ENCODE measurements at places on chromosomes 12 and 14.
A peak's percentile ranks its signal among the peaks of the same experiment; 100 is the strongest.

- no peak for DNase-seq
These were observed 94.1 kb upstream of the GARIN6 start for GRCh38 chr12:99553461-99553860.

- DNase-seq, result no peak
These were observed 256.3 kb downstream of the NTF3 start for GRCh38 chr12:5688226-5688625.

GRCh38 chr14:32623300-32624093 is 294.4 kb downstream of the AKAP6 start:
- no peak for DNase-seq

DNA sequence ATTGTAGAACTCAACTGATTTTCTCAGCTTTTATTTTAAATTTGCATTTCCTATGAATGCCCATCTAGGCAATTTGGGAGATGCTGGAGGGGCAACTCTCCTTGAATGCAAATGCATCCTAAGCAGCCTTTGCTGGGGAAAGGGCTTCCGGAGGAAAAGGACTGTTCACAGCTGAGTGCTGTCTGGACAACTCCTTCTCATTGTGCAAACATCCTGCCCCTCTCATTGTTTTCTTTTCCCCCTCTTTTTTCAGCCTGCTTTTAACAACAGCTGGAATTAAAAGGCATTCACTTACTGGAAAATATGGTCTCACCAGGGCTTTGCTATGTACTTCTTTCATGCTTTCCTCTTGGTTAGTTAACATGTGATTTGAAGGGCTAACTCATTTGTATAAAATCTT is 397.8 kb downstream of the FUT8 start:
- DNase-seq, result no peak

GRCh38 chr14:76929927-76930326 is 98.6 kb downstream of the IRF2BPL start:
- peak; percentile 67 for DNase-seq

GRCh38 chr14:69922198-69922597 is 43.0 kb downstream of the SMOC1 start:
- no peak for DNase-seq

DNA sequence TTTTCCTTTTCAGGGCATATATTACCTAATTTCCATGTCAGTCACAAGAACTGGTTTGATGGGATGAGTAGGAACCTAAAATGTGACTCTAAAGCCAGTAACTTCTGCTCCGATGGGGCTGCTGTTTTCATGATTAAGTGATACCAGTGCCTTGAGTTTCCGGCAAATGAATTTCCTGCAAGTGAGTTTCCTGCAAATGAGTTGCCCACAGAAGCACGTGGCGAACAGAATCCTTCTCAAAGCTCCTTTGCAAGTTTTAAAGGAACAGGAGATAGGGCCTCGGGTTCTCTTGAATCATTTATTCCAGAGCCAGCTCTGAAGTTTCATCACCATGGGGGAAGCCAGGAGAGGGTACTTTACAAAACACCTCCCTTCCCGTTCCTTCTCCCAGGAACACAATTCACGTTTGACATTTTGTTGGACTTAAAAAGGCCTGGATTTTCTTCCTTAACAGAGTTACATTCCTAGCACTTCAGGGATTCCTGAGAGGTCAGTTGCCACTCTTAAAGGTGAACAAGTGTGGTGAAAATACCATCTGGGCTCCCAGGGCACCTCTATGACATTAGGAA is 2.2 kb upstream of the PPTC7 start:
- no peak for DNase-seq

DNA sequence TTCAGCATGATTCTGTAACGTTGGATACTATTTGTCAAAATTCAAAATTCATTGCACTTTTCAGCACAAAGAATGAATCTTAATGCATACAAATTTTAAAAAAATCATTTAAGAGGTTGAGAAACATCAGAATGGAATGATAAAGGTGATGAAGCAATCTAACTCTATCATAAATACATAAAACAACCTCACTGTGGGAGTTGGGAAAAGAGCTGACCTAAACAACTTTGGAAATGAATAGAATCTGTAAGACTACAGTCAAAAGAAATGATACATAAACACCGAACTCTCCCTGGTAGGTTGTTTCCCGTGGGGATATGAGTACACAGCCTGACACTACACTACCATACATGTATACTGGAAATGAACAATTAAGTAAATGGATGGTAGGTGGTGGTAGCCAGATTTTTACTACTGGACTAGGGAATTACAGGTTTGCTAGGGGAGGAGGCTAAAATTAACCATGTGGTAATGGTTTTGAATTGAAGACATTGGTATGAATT is 64.9 kb upstream of the PARP11 start:
- DNase-seq, result no peak

- no peak for DNase-seq
These were observed 65.6 kb downstream of the CCDC88C start for GRCh38 chr14:91352053-91352452.

GRCh38 chr14:65433157-65433556 is 20.6 kb downstream of the FUT8 start:
- no peak for DNase-seq

DNA sequence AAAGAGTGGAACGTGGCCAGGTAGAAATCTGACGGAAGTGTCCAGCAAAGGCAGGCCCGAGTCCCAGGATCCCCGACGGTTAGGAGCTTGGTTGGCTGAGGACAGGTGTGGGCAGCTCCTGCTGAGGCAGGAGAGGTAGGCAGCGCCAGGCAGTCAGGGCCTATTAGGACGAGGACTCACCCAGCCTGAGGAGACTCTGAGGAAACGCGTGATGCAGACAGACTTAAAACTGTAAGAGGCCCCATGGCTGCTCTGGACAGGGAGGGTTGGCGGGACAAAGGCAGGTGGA is 255.7 kb upstream of the SFSWAP start:
- DNase-seq, result no peak

GRCh38 chr14:92552066-92552465 is 38.5 kb downstream of the RIN3 start:
- no peak for DNase-seq

GRCh38 chr14:94143239-94143638 is 13.8 kb upstream of the IFI27L2 start:
- DNase-seq, result no peak

DNA sequence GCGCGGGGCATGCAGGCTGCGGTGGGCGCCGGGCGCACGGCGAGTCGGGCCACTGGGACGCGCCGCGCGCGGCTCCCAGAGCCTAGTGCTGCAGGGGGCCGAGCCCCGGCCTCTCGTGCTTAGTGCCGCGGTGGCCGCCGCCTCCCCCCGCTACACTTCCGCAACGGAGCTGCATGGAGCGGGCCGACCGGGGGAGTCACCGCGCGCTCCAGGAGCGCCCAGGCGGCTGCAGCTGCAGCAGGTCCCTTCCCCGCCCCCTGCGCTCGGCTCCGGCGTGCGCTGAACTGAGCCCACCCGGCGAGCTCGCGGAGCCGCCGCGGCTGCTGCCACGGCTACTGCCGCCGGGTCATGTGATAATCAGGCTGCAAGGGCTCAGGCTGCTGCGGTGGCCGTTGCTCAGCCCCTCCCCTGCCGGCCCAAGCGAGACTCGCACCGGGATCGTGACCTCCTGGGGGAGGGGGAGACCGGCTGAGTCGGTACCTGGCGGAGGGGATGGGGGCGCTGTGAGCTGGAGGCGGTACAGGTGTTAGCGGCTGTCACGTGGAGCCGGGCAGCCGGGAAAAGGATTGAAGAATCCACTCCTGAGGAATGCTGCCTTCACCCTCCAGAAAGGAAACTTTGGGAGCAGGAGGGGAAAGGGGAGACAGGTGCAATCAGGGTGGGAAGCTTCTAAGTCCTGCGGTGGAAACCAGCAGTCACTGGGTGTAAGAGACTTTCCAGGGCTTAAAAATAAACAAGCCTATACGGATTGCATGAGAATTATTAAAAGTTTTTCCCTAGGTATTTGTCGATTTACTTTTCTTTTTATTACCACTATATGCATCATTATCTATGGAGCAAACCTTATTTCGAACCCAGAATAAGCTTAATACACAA is at the start of gene PPM1H:
Gene PPM1H, minus strand, starts transcription at position 352 of the 876 bp plus-strand sequence. CDS start 414 bp downstream, outside the sequence.
- DNase-seq, result peak; percentile 21

- DNase-seq, result no peak
These were observed 8.4 kb downstream of the LRFN5 start for GRCh38 chr14:41615011-41615595.

GRCh38 chr14:25485381-25485780 is 435.4 kb upstream of the STXBP6 start:
- DNase-seq, result no peak

GRCh38 chr12:30807695-30808034 is 52.9 kb upstream of the CAPRIN2 start:
- no peak for DNase-seq

GRCh38 chr12:29730481-29730880 is 53.3 kb downstream of the TMTC1 start:
- DNase-seq, result no peak

DNA sequence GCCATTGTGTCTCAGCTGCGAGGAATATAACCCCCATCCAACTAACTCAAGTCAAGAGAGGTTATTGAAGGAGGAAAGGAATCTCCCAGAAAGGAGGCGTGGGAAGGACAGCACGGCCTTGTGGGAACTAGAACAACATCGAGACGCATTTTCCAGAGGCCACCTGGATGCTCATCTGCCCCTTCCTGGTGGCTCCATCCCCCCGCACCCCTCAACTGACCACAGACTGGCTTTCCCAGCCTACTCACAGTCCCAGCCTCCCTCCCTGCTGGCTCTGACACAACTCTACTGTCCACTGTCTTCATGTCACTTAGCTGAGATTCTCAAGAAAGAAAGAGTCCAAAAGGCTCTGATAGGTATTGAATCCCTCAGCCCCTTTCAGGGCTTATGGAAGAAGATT is 66.0 kb upstream of the CLMN start:
- DNase-seq, result no peak

DNA sequence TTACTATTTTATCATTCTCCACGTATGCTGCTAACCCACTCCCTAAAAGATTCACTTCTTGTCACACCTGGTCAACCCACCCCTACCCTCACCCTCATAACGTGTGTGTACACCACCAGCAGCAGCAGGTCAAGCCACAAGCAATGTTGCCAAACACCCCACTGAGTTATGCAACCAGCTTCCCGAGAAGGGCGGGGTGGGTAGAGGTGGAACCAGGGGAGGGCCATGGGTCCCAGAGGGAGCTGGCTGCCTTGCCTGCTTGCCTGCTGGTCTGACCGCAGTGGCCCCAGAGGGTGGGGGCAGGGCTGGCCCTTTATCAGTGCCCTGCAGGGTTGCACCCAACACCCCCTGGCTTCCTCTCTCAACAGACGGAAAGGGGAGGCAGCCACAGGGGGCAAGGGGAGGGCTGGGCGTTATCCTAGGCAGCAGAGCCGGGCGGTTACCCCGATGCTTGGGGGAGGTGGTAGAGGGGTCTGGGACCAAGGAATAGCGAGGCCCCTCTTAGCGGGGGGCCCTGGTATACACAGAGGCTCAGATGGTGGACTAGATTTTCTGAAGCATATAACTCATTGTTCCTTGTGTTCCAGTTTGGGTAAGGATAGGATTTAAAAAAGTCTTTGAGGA is 3.5 kb upstream of the NFE2 start:
- DNase-seq, result no peak

DNA sequence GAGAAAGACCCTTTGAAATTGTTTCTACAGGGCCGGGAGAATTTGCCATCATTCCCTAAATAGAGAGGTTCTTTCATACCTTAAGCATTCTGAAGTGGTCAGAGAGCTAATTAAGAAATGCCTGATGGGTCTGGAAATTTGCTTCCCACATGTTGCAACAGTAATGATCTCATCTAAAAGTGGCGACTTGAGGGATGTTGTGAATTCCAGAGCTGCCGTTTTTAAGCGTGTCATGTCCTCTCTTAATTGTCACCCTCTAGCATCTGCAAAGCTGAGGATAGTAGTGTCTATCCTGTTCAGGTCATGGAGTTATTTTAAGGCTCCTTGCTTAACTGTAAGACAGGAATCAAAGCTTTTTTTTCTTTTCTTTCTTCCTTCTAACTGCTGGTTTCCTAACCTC is 60.4 kb downstream of the FOS start:
- DNase-seq, result no peak

- no peak for DNase-seq
These were observed 8.7 kb upstream of the SMCO2 start for GRCh38 chr12:27437839-27438238.

GRCh38 chr14:96637521-96637920 is 135.3 kb downstream of the PAPOLA start:
- DNase-seq, result no peak

- DNase-seq, result no peak
These were observed 125.0 kb downstream of the PIWIL1 start for GRCh38 chr12:130462558-130463274.

DNA sequence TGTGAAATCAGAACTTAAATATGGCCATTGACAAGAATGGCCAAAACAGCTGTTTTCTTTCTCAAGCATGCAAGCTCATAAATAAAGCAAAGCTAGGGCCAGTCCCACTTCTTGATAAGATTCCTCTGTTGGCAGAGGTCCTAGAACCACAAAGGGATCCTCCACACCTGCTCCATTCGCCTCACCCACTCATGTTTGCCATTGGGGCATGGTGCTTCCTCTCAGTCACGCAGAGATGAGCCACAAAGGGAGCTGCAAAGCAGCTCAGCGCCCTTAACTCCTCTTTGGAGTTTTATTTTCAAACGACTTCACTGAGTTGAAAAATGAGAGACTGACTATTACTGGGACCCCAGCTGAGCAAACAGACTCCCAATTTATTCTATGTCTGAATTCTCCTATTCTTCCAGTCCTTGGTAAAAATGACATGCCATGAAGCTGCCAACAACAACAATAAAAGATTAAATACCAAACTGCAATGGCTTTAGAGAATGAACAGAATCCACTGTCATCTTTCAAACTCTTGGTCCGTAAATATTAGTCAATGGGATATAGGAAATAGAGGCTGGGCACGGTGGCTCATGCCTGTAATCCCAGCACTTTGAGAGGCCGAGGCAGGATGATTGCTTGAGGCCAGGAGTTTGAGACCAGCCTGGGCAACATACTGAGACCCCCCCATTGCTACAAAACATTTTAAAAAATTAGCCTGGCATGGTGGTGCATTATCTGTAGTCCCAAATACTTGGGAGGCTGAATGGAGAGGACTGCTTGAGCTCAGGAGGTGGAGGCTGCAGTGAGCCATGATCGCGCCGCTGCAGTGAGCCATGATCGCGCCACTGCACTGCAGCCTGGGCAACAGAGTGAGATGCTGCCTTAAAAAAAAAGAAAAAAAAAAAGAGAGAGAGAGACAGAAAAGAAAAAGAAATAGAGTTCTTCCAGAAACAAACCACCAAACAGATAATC is 16.4 kb downstream of the MANSC1 start:
- DNase-seq, result no peak

GRCh38 chr14:21334202-21334906 is 49.5 kb downstream of the SUPT16H start:
- no peak for DNase-seq

- DNase-seq, result no peak
These were observed 2.1 kb upstream of the ATXN7L3B start for GRCh38 chr12:74535536-74535935.

DNA sequence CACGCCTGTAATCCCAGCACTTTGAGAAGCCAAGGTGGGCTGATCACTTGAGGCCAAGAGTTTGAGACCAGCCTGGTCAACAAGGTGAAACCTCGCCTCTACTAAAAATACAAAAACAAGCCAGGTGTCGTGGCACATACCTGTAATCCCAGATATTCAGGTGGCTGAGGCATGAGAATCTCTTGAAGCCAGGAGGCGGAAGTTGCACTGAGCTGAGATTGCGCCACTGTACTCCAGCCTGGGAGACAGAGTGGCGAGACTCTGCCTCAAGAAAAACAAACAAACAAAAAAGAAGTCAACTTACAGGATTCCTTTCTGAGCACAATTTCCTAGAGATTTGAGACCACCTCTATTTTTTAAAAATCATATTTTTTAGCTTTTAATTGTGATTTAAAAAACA is 45.3 kb downstream of the DGLUCY start:
- DNase-seq, result no peak

- DNase-seq, result no peak
These were observed 53.7 kb upstream of the SCAF11 start for GRCh38 chr12:46043972-46044520.
